ENCODE measurements at places on chromosomes 5 and 9.
A peak's percentile ranks its signal among the peaks of the same experiment; 100 is the strongest.

DNA sequence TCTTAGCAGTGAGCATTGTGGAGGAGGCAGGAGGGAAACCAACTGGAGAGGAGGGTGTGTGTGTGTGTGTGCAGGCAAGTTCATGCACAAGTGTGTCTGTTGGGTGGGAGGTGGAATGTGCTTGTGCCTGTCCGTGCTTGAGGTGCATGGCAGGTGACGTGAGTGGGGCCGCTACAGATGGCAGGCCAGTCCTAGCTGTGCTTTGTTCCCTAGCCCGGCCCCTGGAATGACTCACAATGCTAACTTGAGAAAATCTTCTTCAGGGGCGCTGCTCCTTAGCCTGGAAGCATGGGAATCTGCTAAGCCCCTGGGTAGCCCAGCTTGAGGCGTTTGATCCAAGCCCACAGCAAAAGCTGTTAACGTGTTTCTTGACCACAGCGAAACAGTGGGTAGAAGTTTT lies 25.0 kb upstream of the DMRT2 start:
- DNase-seq: no peak

DNA sequence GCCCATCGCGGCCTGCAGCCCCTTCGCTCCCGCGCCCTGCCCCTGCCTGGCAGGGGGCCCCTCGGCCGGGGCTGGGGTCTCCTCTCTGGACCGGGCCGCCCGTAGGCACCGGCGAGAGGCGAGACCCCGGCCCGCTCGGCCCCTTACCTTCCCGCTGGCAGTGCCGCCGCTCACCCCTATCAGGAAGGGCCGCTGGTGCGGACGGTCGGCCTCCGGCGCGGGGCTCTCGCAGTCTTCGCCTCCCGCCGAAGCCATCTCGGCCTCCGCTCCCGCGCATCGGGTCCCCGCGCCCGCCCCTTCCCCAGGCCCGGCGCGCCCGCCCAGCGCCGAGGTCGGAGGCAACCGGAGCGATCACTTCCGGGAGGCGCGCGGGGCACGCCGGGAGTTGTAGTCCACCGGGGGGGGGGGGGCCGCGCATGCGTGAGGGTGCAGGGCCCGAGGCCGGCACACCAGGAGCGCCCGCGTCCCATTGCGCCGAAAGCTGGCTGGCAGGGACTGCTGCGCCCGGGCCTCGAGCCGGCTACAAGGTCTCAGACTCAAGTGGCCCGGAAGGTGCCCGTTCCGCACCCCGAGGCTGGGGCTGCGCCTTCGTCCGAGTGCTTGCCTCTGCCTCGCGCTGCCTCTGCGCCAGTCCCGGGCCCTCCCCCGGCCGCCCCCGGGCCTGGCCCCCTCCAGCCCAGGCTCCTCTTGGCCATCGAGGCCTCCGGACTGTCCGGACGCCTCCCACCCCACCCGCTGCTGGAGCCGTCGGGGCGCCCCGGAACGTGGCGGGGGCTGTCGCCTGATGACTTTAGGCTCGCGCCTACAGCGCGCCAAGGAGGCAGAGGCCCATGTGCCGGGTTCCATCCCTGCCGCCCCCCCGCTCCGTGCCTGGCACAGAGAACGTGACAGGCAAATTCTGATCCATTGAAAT lies at the start of gene UCK1:
TSS of gene UCK1 (minus strand) at position 344 of the 913 bp plus-strand sequence. CDS start at position 255, 89 bp downstream.
- DNase-seq: peak; percentile 59

DNA sequence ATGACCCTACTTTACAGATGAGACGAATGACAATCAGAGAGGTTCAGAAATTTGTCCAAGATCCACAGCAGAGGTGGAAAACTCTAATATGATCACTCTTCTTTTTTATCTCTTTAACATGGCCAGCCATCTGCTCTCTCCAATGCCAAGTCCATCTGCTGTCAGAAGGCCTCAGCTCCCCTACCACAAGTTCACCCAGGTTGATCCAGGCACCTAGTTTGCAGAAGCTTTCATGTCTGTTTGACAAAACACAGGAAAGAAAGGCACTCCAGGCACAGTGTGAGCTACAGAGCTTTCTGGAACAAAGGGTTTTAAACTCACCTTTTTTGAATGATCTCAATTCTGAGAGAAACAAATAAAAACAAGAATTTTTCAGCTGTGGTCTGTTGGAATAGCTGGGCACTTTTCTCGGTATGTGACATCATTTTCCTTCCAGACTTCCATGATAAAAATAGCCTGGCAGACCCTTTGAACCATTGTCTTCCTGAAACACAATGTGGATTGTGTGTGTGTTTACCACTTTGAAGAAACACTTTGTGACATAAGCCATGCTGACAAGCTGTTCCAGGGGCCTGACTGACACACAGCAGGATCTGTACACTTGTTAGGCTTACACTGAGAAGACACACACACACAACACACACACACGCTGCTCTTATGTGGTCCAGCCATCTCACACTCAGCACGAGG lies 214.3 kb downstream of the AGTPBP1 start:
- DNase-seq: no peak

DNA sequence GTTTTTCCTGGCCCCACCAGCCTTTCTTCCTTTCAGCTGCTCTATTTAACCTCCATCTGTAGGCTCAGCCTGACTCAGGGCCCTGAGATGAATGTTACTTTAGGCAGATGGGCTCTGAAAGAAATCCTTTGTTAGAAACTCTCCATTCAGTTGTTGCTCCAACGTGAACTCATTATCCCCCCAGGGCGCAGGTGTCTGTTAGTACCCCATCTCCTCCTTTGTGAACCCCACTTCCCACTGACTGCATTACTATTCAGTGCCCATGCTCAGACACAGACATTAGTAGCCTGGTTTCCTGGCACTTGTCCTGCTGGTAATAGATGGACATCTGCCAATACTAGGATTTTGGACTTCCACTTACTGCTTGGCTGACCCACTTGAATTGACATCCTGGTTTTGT lies 1271.6 kb downstream of the PTPRD start:
- DNase-seq: no peak

- no peak for DNase-seq
These were observed 534 bp downstream of the ERP44 start for GRCh38 chr9:100098046-100098886.

DNA sequence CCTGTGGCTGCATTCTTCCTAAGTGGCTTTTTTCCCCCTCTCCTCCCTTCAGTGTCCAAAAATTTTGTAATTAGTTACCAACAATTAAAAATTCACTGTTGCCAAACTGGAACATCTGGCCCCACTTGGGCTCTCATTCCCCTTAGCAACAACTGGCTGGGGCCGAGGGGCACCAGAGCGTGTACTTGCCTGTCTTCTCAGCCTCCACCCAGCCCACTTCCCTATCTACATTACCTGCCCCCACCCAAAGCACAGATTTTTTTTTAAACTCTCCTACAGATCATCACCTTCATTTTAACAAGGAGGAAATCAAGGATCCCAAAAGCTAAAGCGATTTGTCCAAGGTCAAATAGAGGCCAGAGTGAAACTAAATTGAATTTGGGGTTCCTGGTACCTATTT lies 278.8 kb downstream of the EBF1 start:
- DNase-seq: no peak

GRCh38 chr9:101707721-101708120 lies 30.7 kb downstream of the GRIN3A start:
- no peak for DNase-seq

GRCh38 chr9:37035648-37036370 lies 1.7 kb upstream of the PAX5 start:
- DNase-seq: no peak

DNA sequence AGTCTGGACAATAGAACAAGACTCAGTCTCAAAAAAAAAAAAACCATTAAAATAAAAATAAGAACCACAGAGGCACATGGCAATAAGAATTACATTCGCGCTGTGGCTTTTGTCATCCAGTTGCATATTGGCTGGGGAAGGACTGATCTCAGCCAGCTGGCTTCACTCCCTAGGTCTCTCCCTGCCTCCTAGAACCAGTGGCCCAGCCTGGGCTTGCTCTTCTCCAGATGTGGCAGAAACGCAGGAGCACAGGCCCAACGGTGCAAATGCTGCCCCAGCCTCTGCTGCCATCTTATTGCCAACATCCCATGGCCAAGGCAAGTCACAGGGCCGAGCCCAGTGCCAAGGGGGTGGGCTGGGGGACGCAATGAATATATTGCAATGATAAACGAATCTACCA lies 37.0 kb downstream of the NKX2-5 start:
- no peak for DNase-seq

GRCh38 chr9:73152543-73152844 lies 829 bp downstream of the ANXA1 start:
- DNase-seq: peak; percentile 13

GRCh38 chr5:137374110-137374714 lies 124.9 kb downstream of the SPOCK1 start:
- DNase-seq: no peak

Data from foreskin melanocyte (primary cell).